ENCODE measurements at places on chromosomes 13 and 19.

GRCh38 chr19:19540715-19541515 is 2.9 kb downstream of the CILP2 start:
- peak; percentile 49 for DNase-seq

DNA sequence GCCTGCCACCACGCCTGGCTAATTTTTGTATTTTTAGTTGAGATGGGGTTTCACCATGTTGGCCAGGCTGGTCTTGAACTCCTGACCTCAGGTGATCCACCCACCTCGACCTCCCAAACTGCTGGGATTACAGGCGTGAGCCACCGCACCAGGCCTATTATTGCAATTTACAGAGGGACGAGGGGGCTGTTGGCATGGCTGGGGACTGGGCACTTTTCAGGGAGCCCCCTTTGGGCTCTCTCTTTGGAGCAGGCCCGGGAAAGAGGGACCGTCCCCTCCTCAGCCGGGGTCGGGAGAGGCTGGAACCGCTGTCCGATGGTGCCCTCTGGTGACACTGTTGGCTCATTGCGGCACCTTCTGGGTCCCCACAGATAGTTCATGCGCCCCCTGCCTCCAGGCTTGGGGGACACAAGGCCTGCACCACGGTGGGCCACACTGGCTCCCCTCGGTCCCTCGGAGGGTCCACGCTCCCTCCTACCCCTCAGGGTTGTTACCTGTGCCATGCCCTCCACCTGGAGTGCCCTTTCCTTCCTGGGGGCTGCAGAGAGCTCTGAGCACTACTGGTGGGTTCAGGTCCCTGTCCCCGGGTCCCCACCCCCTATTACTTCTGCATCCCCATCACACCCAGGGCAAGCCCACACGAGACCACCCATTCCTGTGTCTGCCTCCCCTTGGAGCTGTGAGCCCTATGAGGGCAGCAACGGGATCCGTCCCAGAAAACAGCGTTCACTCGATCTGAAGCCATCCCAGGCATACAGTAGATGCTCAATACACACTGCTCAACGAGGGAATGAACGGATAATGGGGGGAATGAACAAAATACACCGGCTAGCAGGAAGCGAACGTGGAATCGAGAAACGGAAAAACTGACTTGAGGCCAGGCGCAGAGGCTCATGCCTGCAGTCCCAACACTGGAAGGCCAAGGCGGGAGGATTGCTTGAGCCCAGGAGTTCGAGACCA is 12.5 kb downstream of the FEM1A start:
- peak; percentile 61 for DNase-seq

- DNase-seq: no peak
These were observed 8.7 kb upstream of the CREB3L3 start for GRCh38 chr19:4144666-4145249.

- no peak for DNase-seq
These were observed 43.1 kb downstream of the PCCA start for GRCh38 chr13:100131863-100132574.

DNA sequence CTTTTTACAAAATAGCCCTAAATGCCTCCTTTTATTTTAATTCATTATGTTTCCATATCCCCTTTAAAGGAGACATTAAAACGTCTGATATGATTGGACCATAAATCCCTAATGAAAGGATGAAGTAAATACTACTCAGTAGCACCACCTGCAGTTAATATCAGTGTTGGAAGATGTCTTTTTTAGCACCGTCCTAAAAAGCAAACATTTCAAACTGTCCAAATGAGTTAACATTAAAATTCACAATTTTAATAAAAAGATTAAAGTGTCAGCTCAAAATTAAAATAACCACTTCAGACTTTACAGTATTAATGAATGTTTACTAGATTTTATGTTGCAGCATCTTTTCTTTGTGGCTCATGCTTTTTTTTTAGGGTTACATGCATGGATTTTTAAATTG is 12.3 kb downstream of the ZNF507 start:
- DNase-seq: no peak

- no peak for DNase-seq
These were observed 949.6 kb upstream of the SLC10A2 start for GRCh38 chr13:104015646-104016396.

DNA sequence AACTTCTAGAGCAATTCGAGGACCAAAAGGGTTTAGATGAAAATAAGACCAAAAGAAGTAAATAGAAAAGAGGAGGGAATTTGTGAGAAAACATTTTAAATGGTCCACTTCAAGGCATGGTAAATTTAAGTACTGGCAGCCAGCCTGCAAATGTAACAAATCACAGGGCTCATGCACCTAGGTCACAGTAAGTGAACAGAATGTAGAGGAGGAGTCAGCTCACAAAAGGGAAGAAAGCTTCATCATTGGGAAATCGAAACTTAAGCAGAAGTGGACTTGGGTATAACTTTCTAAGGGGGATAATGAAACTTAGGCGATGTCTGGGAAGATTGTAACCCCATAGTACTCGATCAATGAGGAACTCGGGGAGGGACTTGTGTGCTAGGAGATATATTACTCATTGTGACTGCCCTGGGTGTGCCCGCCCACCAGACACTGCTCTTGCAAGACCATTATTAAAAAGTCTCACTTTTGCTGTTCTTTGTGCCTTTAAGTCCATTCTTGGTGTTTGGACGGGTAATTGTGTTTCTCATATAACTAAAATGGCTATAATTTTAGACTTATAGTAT is 1053.6 kb upstream of the MIR17HG start:
- no peak for DNase-seq

- no peak for DNase-seq
These were observed 2.3 kb upstream of the SLC25A42 start for GRCh38 chr19:19061506-19061905.

DNA sequence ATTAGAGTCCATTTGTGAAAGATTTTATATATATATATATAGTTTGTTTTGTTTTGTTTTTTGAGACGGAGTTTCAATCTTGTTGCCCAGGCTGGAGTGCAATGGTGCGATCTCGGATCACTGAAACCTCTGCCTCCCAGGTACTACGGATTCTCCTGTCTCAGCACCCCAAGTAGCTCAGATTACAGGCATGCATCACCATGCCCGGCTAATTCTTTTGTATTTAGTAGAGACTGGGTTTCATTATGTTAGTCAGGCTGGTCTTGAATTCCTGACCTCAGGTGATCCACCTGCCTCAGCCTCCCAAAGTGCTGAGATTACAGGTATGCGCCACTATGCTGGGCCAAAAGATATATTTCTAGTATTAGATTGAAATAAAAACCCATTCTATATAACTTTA is 4.0 kb upstream of the ZNF701 start:
- DNase-seq: no peak

DNA sequence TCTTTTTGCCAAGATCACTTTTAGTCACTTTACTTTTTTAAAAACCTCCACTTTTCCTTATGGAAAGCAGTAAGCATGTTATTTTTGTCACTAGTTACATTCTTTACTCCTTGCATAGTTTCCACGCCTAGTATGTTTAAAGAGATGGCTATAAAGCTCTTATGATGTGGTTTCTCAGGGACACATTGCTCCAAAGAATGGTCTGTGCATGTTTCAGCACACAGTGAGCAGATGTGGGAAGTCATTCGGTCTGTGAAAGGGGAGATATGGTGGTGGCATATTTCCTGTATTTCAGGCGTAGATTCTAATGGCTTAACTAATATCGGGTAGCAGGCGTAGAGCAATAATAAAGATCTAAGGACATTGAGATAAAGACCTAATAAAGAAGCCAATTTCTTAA is 180.7 kb downstream of the SLITRK6 start:
- DNase-seq: no peak

- DNase-seq: no peak
These were observed 146.9 kb upstream of the SLC10A2 start for GRCh38 chr13:103213152-103213551.

GRCh38 chr13:51584731-51585672 is 740 bp downstream of the WDFY2 start:
- DNase-seq: peak; percentile 45

- no peak for DNase-seq
These were observed 15.1 kb downstream of the PCDH8 start for GRCh38 chr13:52833296-52833875.

DNA sequence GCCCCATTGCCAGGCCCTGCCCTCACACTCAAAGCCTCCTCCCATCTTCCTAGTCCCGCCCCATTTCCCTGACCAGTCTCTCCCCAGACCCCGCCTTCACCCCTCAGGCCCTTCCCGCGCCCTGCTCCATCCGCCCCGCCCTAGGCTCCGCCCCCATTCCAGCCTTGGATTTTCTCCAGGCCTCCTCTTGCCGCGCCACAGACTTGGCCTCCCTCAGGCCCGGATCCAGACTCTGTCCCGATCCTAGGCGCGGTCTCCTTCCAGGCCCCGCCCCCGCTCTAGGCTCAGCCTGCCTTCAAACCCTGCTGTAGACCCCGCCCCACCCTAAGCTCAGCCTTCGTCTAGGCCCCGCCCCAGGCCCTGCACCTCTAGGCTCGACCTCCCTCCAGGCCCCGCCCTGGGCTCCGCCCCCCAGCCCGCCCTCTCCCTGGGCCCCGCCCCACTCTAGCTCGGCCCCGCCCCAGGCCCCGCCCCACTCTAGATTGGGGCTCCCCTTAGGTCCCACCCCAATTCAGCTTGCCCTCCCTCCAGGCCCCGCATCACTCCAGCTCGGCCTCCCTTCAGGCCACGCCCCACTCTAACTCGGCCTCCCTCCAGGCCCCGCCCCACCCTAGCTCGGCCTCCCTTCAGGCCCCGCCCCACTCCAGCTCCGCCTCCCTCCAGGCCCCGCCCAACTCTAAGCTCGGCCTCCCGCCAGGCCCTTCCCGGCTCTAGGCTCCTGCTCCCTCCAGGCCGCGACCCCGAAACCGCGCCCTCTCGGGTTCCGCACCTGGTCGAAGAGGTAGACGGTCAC is 18.5 kb downstream of the LMTK3 start:
- peak; percentile 76 for DNase-seq

DNA sequence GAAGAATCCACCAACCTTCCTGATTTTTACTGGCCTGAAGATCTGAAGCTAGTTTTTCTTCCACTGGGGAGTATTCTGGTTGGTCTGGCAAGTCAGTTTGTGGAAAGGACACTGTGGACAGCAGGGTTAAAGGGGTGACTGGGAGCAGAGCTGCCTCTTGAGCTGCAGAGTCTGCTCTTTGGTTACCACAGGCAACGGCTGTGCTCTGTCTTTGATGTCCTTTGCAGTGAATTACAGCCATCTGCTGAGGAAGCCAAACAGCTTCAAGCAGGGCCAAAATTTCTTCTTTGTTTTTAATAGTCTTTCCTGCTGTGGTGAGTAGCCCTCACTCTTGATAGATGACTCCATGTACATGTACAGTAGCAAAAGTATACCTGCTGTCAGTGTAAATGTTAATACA is 75.7 kb downstream of the ZNF100 start:
- no peak for DNase-seq

- DNase-seq: no peak
These were observed 12.9 kb upstream of the IGFL1 start for GRCh38 chr19:46216612-46217011.

DNA sequence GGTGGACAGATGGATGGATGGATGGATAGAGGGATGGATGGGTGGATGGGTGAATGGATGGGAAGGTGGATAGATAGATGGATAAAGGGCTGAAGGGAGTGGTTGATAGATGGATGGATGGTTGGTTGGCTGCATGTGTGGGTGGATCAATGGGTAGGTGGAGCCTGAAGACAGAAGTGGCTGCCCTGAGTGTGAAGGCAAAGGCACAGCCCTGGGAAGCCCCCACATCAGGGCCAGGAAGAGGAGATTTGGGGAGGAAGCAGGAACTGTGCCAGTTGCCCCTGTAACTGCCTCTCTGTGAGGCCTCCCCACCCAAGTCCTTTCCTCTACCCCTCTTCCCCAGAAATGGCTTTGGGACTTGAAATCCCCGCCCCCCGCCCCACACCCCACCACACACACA is 43.4 kb upstream of the NFIC start:
- DNase-seq: no peak

GRCh38 chr13:93398167-93399035 is 171.8 kb downstream of the GPC6 start:
- DNase-seq: no peak

DNA sequence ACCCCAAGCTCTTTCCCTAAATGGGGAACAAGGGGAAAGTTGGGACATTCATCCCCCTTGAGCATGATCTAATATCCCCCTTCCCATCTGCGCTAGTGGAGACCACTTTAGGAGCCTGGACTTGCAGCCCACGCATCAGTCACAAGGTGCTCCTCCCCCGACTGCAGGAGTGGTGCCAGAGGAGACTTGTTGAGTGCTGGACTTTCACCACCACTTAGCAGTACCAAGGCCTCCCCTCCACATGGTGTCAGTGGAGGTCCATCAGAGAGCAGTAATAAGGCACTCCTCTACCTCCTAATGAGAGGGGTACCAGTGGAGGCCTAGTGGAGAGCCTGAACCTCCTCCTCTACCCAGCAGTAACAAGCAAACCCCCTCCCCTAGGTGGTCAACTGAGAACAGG is 22.5 kb downstream of the CAB39L start:
- no peak for DNase-seq

- no peak for DNase-seq
These were observed 248.3 kb downstream of the DCLK1 start for GRCh38 chr13:35882722-35883497.

GRCh38 chr19:38849147-38849859 is 483 bp downstream of the HNRNPL start:
- peak; percentile 96 for DNase-seq

DNA sequence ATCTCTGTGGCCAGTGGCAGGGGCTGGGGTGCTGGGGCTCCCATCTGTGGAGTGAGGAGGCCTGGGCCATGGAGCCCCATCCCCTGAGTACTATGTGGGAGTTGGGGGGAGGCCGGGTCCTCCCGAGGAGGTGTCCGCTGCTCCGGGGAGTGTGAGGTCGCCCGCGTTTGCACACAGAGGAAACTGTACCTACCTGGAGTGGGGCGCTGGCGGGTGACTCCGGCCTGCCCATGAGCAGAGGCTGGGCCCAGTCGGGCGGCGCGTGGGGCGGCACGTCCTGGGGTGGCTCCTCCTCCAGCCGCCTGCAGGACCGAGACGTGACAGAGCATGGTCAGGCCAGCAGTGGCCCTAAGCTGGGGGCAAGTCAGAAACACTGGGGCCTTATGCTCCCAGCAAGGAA is 33.8 kb upstream of the MATK start:
- DNase-seq: no peak

GRCh38 chr13:42786715-42787114 is 5.3 kb downstream of the FAM216B start:
- DNase-seq: no peak

DNA sequence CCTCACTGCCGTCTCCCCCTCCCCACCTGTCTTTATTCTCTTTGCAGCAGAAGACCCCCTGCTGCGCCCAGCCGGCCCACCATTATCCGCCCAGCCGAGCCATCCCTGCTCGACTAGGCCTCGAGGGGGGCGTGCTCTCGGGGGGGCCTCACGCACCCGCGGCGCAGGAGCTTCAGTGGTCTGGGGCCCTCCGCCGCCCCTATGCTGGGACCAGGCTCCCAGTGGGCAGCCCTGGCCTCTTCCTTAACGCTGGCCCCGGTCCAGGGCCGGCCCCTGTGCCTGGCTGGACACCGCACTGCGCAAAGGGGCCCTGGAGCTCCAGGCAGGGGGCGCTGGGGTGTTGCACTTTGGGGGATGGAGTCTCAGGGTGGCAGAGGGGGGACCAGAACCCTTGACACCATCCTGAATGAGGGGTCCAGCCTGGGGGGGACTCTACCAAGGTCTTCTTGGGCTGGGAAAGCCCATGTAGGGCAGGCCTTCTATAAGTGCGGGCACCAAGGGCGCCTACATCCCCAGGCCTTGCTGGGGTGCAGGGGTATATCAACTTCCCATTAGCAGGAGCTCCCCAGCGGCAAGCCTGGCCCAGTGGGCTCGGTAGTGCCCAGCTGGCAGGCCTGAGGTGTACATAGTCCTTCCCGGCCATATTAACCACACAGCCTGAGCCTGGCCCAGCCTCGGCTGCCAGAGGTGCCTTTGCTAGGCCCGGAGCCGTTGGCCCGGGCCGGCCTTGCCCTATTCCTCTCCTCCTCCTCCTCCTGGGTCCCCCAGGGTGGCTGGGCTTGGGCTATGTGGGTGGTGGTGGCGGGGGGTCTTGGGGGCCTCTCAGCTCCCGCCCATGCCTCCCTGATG is 4.9 kb downstream of the TMED1 start:
- DNase-seq: no peak

Data from HL-60 (cell line).